Tongue (tissue), 3 donors: ENCODE measurements at places on chromosomes 13 and 19. TPM values are rescaled to one million over a fixed set of nuclear protein-coding genes. Genes with fewer than 3 reads are reported as not detected.

The LGALS14 gene
- not detected for total RNA-seq

The IL17D gene
- total RNA-seq = 8.8 TPM

The ZNF66 gene
- total RNA-seq = 8.4 TPM

The ZIC2 gene
- not detected for total RNA-seq

The SLC10A2 gene
- not detected for total RNA-seq

The ZSWIM4 gene
- total RNA-seq = 10.6 TPM

The SPC24 gene
- 12.3 TPM for total RNA-seq

The NTN5 gene
- total RNA-seq = 0.21 TPM

The PNMA8A gene
- 47.1 TPM for total RNA-seq

The ZNF582 gene
- total RNA-seq = 3.4 TPM

The NEK3 gene
- 4.9 TPM for total RNA-seq

The TMEM38A gene
- 97.2 TPM for total RNA-seq

The SYCN gene
- total RNA-seq = not detected

The LILRA1 gene
- total RNA-seq = 0.51 TPM

The ZNF440 gene
- total RNA-seq = 9.8 TPM
